Stimulated activated CD4-positive, alpha-beta T cell treated with anti-CD3 and anti-CD28 coated beads, TNF-alpha, amount 100 ng/mL, for 48 hours (primary cell): ENCODE measurements at places on chromosomes 1 and 21.

GRCh38 chr1:110857964-110858948 is 14.7 kb upstream of the CD53 start:
- no peak for DNase-seq

DNA sequence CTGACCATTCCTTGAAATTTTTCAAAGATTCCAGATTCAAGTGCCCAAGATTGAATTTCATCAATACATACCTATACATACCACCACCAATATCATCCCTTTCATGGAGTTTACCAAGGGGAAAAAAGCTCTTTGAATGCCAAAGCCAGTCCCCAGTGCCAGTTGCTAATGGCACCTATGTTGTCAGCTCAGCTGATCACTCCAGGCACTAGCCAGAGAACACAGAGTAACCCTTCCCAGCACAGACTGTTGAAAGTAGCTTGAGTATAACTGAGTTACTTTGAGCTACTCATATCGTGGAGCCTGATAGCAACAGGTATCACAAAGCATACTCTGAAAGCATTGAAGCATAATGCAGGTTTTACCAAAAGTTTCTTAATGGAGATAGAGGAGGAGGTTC is 133.9 kb upstream of the NFIA start:
- no peak for DNase-seq

DNA sequence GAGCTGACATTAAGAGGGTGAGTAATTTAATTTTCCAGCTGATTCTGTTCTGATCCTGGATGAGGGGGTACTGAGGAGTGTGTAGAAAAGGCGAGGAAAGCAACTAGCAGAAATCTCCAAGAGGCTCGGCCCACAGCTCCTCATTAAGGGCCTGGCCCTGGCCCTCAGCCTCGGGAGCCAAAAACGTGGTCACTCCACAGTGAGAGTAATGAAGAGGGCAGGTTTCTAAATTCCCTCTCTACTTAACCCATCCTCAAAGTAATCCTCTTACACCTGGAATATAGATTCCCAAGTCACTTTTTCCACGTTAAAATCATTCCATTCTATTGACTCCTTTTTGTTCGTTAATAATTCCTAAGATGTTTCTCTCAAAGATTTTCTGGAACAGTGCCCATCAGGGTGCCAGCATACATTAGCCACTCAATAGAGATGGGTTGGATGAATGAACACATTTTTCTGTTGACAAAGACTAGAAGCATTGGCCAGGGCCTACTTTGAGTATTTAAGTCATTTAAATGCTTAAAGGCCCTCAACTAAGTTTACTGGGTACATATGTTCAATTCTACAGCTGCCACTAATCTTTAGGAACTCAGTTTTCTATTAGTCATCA is 1.1 kb upstream of the COL11A1 start:
- no peak for DNase-seq

- DNase-seq, result no peak
Measured at GRCh38 chr1:52670604-52671003, 27.5 kb downstream of the COA7 start.

DNA sequence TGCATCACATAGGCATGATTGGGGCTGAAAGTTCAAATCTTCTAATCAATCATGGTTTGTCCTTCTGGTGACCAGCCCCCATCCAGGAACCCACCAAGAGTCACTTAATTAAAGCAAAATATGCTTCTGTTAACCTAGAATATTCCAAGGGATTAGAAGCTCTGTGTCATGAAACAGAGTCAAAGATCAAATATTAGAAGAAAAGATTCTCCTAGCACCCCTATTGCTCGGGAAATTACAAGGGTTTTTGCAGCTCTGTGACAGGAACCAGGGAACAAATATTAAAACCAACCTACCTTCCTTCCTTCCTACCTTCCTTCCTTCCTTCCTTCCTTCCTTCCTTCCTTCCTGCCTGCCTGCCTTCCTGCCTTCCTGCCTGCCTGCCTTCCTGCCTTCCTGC is 31.8 kb upstream of the ACTN2 start:
- DNase-seq, result no peak

DNA sequence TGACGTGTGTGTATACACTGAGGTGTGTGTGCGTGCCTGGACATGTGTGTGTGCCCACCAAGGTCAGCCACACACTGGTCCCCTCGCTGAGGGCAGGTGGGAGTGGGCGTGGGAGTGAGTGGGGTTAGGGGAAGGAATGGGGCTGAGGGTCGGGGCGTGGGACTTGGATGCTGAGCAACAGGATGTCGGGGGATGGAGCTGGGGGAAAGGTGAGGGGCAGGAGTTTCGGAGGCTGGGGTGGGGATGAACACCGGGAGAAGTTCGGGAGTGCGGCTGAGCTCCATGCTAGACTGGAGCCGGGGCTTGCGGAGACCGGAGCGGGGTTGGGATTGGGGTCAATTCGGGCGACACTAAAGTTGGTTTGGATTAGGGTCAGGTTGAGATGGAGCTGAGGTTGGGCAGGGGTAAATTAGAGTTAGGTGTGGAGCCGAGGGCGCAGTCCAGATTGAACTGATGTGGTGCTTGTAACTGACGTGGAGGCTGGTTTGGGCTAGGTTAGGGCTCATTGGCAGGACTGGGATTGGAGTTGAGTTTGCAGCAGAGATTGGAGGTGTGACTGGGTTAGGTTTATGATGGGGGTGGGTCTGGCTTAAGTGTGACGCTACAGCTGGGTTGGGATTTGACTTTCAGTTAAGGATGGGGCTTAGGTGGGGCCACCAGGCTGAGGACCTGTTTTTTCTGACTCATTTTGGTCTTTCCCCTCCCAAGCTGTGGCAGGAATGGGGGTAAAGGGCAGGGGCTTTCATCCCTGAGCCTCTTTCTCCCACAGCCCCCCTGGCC is 3.3 kb upstream of the GUCA2A start:
- DNase-seq, result no peak

DNA sequence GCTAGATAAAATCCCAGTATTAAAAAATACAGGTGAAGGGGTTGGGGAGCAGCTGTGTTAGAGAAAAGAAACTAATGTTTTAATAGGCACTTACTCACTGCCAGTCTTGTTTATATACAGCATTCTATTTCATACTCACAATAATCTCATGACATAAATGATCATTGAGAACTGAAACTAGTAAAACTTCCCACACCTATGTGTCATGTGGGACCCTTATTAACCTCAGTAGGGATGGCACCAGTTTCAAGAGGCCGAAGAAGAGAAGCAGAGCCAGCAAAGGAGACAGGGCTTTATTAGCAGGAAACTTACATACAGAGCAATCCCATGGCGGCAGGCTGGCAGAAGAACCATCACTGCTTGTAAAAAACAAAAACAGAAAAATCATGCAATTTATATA is 48.8 kb upstream of the KCNH1 start:
- DNase-seq, result no peak

GRCh38 chr21:42737951-42738590 is 84.7 kb downstream of the PDE9A start:
- no peak for DNase-seq

DNA sequence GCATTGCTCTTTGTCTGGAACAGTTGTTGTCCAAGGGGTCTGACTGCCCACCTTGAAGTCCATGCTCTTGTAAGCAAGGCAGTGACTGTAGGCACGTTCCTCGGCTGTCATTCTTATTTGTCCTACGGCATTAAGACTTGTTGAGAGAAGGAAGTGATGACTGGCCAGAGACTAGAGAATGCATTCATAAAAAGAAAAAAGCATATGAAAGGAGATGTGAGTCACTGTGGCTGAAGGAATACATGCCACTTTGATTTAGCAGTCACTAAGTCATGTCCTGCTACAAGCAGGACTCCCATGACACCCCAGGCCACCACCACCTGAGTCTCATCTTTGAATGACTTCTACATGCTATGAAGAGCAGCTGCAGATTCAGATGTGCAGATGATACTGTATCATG is 50.5 kb downstream of the CNN3 start:
- DNase-seq, result no peak

DNA sequence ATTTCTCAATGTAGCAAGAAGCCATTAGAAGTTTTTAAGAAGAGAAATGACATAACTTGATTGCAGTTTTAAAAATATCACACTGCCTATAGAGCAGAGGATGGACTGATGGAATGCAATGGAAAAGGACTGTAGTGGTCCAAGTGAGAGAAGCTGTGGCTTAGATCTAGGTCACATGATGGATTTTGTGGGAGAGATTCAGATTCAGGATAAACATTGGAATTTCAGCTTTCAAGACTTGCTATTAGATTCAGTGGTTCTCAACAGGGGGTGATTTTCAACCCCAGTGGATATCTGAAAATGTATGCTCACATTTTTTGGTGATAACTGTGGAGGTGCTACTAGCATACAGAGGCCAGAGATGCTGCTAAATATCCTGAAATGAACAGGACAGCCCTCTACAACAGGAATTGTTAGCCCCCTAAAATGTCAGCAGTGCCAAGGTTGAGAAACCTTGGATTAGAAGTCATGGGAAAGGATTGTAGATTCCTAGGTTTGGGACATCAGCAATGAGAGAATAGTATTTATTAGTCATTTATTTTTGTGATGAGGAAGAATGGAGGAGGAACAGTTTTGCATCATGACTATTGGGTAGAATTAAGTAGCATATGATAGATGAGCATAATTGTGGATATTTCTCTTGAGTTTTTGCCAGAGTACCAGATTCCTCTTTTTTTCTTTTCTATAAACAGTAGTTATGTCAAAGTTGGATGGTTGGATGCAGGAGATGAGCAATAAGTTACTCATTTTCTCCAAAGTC is 30.1 kb upstream of the KCNK2 start:
- no peak for DNase-seq
